CD8-positive, alpha-beta T cell (primary cell): ENCODE measurements at places on chromosomes 7 and 10.

DNA sequence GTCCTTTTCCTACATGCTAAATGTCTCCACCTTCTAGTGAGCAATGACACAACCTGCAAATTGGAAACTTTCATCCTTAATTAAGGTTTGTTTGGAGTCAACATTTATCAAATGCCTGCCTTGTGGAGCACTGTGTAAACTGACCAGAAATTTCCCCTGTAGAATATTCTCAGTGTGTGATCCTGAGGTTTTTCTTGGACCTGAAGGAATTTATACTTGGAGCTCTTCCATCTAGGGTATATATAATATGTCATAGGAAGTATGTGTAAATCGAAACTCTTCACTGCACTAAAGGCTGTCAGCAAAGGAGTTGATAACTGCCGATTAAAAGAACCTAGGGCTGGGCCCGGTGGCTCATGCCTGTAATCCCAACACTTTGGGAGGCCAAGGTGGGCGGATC is 152.4 kb downstream of the NSUN6 start:
- no peak for DNase-seq

DNA sequence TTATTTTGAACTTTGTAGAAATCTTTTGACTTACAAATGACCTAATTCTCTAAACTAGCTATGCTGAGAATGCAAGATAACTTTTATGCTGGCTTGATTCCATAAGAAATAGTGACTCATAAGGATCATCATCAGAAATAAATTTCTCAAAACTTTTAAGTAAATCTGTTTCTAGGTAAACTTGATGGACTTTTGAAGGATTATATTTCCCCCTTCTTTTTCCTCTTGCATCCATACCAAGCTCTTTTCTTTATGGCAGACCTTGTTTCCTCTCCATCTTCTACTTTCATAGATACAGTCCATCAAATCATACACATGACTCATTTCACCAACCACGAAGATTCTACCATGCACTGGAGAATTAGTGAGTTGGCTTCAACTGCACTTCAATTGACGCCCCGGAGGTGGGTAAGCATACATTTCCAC is 336.3 kb downstream of the KCNMA1 start:
- no peak for DNase-seq

GRCh38 chr7:45306752-45307305 is 149.2 kb downstream of the RAMP3 start:
- DNase-seq, result no peak

GRCh38 chr10:58515291-58515941 is 2.7 kb downstream of the BICC1 start:
- DNase-seq, result no peak

- DNase-seq, result no peak
These were observed 38.1 kb upstream of the PIK3AP1 start for GRCh38 chr10:96758423-96758822.

- DNase-seq, result no peak
These were observed 113.1 kb downstream of the CTTNBP2 start for GRCh38 chr7:117759950-117760640.

DNA sequence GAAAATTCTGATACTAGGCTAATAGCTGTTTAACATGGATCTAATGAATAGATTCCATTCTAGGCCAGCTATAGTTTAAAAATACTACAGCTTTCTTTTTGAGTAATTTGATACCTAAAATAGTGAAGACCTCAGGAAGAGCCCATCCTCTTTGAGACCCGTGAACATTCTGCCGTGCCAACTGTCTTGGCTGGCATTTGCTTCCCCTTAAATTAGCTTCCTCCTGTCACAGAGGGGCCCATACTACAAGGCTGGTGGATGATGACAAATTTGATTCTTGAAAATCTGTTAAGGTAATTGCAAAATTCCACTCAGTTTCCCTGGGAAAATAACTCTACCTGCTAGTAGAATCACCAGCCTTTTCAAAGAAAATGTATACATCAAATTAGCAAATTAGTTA is 385.0 kb downstream of the DPP6 start:
- DNase-seq, result no peak

- no peak for DNase-seq
These were observed 5.2 kb downstream of the FRA10AC1 start for GRCh38 chr10:93697207-93697606.

DNA sequence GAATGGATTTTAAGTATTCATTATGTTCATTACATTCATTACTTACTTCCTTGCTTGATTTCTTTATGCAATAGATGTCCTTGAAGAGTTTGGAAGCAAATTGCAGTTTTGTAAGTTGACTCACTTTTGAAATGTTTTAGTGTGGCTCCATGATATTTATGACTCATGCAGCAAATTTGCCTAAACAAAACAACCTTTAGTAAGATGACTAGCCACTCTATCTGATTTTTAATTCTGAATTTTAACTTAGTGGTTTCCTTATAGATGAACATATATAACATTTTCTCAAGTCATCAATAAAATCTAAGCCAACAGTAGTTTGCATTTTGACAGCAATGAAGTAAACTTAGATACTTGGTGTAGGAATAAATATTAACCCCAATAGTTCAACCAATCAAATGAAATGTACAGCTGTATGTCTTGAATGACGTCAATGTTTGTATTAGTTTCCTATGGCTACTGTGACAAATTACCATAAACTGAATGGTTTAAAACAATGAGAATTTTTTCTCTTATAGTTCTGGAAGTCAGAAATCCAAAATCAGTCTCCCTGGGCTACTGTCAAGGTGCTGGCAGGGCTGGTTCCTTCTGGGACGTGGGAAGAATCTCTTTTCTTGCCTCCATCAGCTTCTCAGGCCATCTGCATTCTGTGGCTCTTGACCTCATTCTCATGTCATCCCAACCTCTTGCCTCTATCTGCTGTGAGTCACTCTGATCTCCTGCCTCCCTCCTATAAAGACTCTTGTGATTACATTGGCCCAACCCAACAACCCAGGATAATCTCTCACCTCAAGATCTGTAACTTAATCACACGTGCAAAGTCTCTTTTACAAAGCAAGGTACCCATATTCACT is 73.4 kb downstream of the AHR start:
- no peak for DNase-seq

DNA sequence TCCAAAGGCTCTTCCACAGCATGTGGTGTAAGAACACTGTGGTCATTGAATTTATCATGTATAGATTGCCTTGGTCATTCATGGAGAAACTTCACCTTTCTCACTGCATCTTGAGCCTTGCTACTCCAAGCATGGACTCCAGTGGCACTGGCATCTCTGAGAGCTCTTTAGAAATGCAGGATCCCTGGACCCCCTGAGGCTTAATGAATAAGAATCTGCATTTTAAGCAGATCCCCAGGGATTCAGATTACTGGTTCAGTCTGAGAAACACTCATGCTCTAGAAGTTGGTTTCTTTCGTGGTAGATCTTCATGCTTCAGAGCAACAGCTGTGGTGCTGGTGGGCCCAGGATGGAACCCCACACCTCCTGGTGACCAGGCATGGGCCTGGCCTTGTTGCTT is 63.2 kb downstream of the CFAP58 start:
- no peak for DNase-seq

DNA sequence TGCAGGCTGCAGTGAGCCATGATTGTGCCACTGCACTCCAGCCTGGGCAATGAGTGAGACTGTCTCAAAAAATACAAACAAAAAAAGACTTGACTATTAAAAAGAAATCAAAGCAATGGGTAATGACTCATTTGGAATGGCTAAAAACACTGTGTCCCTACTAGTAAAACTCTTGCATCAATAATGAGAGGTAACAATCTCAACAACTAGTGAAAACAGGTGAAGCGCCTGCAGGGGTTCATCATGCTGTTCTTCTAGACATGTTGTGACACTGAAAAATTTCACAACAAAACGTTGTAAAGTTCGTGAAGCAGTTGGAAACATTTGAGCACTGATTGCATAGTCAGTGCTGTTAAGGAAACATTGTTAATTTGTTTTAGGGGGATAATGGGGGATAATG is 26.9 kb upstream of the SLC29A4 start:
- DNase-seq, result no peak

GRCh38 chr7:2331707-2332106 is 17.5 kb upstream of the SNX8 start:
- no peak for DNase-seq

DNA sequence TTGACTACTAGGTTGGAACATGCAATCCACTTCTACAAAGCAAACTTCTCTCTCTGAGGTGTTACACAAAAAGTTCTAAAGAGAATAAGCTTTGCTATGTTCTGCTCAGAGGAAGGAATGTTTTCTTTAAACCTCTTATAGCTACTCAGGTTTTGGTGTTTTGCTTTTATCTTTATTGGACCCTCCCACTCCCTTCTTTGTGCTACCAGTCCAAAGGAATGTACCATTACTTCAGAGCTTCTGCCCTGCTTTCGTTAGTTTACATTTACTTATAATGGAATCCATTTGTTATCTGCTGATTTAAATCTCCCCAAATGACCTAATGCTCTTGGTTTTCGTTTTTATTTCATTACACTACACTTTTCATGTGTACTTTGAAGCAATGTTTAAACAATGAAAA is 154.9 kb downstream of the ATE1 start:
- DNase-seq, result no peak

GRCh38 chr10:53839440-53840039 is 961.5 kb downstream of the PCDH15 start:
- DNase-seq, result no peak

DNA sequence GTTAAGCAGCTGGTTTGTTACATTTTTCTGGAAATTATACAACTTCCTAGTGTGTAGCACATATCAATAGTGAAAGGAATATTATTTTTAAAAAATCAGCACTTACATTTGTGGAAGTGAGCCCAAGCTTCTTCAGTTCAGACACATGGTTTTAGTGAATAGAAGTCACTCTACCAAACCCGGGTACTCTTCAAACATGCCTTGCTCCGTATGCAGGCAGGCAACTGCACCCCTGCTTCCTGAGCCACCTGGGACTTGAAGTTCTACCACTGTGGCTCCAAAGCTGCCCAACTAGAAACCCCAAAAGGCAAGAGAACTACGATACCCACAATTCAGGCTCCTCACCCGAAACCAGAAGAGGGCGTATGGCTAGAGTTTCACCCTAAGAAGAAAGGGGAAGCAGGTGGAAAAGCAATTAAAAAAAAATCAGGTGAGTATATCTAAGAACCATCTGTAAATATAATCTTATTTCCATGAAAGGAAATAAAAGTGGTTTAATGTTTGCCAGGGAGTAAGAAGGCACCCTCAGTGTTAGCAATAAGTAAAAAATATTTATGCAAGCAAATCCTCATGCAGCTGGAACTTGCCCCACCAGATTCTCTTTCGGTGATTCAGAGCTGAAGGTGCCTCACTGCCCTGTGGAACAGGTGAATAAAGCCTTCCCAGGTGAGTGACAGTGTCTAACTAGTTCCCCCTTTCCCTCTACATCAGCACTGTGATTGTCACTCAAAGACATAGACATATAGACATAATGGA is at the start of gene MACC1:
Gene MACC1 (minus strand): TSS at position 192 of the 756 bp plus-strand sequence. CDS start 55,522 bp downstream, outside the sequence.
- no peak for DNase-seq

DNA sequence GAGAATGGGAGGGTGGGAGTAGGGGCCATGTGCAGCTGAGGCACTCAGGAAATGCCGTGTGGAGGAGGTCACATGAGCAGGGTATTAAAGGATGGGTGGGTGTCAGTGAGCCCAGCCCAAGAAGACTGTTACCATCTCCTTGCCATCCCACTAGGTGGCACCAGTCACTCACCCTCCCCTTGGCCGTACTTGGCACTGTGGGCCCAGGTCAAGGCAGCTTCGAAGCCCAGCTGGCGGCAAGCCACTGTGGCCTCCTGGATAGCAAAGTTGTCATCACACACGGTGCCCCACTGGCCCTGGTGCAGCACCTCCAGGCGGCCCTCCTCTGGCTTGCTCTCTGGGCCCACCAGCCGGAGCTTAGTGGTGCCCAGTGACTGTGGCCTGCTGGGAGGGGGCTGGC is 5.4 kb downstream of the LOXL4 start:
- DNase-seq, result no peak
